ENCODE measurements at places on chromosomes 1 and 21. TPM values are rescaled to one million over a fixed set of nuclear protein-coding genes. Genes with fewer than 3 reads are reported as not detected.

DNA sequence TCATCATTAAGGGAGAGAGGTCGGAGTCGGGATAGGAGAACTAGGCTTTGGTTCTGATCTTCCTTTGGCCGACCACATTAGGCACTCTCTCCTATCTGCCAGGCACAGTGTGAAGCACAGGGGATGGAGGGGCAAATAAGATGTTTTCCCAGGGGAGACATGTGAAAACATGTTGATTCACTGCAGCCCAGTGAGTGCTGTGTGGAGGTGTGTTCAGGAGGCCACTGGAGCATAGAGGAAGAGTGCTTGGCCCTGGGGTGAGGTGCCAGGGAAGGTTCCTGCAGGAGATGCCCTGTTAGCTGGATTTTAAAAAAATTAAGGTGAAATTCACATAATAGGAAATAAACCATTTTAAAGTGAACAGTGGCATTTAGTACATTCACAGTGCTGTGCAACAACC lies 3.7 kb downstream of the VANGL2 start:
- no peak for DNase-seq

Gene TRMT13
- polyA plus RNA-seq, result 11.4 TPM

DNA sequence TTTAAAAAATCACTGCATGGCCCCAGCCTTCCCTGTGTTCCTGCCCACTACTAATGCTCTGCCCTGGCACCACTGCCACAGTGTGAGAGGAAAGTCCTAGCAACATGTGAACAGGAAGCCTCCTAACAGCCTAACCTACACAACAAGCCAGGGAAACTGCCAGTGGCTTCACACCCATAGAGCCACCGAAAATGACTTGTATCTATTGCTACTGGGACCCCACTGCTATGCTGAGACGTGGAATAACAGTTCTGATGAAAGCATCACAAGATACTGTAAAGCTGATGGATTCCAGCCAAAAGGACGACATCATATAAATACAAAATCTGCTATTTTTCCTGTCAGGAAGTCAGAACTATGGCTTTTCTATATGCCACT lies 74.9 kb downstream of the JAK1 start:
- no peak for DNase-seq

DNA sequence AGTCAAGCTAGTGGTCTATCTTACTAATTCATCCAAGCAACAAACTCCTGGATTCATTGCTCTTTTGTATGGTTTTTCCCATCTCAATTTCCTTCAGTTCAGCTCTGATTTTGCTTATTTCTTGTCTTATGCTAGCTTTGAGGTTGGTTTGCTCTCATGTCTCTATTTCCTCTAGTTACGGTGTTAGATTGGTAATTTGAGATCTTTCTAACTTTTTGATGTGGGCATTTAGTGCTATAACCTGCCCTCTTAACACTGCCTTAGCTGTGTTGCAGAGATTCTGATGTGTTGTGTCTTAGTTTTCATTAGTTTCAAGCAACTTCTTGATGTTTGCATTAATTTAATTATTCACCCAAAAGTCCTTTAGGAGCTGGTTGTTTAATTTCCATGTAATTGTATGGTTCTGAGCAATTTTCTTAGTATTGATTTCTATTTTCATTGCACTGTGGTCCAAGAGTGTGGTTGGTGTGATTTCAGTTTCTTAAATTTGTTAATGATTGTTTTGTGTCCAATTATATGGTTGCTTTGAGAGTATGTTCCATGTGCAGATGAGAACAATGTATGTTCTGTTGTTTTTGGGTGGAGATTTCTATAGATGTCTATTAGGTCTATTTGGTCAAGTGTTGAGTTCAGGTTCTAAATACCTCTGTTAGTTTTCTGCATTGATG lies 154.6 kb downstream of the PLPPR5 start:
- DNase-seq, result no peak

DNA sequence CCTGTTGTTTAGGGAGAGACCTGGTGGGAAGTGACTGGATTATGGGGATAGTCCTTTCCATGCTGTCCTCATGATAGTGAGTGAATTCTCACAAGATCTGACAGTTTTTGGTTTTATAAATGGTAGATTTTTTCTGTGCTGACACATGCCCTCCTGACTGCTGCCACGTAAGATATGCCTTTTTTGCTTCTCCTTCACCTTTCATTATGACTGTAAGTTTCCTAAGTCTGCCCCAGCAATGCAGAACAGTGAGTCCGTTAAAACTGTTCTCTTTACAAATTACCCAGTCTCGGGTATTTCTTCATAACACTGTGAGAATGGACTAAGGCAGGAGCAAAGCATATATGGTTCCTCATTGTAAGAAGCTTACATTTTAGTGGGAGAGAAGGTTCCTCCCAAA lies 1727.2 kb downstream of the NCAM2 start:
- no peak for DNase-seq

Gene OR2AK2
- not detected for polyA plus RNA-seq

DNA sequence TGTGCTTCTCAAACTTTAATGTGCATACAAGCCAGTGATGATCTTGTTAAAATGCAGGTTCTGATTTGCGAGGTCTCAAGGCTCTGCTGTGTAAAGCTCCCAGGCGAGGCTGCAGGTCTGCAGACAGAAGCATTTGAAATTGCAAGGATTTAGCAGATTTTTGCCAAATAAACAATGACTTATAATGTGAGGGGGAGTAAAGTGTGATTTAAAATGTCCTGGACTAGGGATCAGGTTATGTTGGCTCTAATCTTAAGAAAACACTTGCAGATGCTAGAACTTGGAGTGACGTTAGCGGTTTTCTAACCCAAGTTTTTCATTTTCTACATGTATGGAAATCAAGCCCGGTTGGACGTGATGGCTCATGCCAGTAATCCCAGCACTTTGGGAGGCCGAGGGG lies 16.2 kb upstream of the ACTN2 start:
- DNase-seq, result no peak

Gene LIPI
- polyA plus RNA-seq, result not detected

GRCh38 chr1:168093616-168094015 lies 43.1 kb downstream of the GPR161 start:
- no peak for DNase-seq

- no peak for DNase-seq
These were observed at the start of gene HPCAL4 for GRCh38 chr1:39691383-39692151. Gene HPCAL4 (minus strand): TSS chr1:39691433. CDS start chr1:39684603, 6,830 bp downstream.

Gene HIVEP3
- polyA plus RNA-seq, result 4.8 TPM

- DNase-seq, result no peak
These were observed 3.0 kb downstream of the TENT5B start for GRCh38 chr1:27009601-27010197.

DNA sequence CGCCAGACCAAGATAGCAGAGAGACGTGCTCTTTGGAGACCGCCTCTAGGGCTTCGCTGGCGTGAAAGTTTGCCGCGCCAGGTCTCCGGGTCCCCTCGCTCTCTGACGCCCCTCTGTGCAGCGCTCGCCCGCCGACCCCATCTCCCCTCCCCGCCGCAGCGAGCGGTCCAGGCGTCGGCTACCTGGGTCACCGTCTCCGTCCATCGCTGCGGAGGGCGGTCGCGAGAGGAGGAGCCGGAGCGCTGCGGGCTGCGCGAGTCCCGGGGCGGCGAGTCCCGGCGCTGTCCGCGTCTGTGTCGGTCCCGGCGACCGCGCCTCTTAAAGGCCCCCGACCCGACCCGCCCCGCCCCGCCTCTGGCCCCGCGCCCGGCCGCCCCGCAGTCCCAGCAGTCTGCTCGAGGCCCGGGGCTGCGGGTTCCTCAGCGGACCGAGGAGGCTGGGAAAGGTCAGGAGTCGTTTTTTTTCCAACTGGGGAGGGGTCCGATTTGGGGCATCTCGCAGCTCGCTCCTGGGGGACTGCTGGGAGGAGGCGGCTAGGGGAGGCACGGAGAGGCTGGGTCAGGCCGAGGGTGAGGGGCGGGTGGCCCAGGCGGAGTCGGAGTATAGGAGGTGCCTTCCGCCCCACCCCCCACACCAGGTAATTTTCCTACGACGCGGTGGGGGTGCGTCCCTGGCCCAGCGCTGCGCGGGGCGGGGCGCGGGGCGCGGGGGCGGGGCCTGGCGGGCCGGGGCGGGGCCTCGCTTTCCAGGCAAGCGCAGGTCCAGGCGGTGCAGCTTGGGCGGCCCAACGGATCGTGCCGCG lies at the start of the genes FBXO2 and FBXO44:
FBXO2 (minus strand) TSS at position 293 of the 802 bp plus-strand sequence; CDS start at position 204, 89 bp downstream.
FBXO44 (plus strand) TSS at position 741 of the 802 bp plus-strand sequence. CDS start 959 bp downstream, outside the sequence.
- no peak for DNase-seq

Gene TRPM2
- polyA plus RNA-seq, result not detected

- no peak for DNase-seq
These were observed 8.2 kb upstream of the CAP1 start for GRCh38 chr1:40032240-40032891.

GRCh38 chr21:27129215-27129614 lies 162.3 kb upstream of the ADAMTS5 start:
- DNase-seq, result no peak

Gene FLG
- not detected for polyA plus RNA-seq

GRCh38 chr1:40067851-40068250 lies 27.3 kb downstream of the CAP1 start:
- DNase-seq, result no peak

DNA sequence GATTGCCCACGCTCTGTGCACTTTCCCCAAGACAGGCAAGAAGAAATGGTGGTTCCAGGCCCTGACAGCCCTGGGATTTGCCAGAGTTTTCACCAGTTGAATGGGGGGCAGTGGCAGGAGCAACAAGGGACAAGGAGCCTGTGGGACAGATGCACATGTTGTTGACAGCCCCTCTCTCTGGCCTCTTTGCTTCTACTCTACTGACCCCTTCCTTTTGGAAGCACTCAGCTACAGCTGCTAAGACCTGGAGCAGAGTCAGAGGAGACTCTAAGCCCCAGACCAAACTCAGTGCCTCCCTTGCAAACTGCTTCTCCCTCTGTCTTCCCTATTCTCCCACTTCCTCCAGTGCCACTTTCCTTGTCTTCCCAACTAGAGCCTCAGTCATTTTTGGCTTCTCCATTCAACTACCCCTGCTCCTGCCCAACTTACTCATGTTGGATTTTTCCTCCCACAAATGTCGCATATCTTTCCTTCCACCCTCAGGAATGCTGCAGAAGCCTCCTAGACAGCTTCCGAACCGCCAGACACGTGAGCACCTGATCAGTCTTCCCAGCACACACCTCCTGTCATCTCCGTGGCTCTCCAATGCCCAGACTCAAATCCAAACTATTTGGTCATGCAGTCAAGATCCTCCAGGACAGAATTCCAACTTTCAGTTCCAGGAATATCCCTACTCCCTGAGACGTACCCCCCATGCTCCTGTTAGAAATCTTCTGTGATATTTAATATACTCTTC lies 9.1 kb downstream of the INKA2 start:
- no peak for DNase-seq

- no peak for DNase-seq
These were observed 3.4 kb upstream of the BMP8A start for GRCh38 chr1:39488012-39488545.

GRCh38 chr1:87388411-87388810 lies 59.7 kb downstream of the LMO4 start:
- no peak for DNase-seq

DNA sequence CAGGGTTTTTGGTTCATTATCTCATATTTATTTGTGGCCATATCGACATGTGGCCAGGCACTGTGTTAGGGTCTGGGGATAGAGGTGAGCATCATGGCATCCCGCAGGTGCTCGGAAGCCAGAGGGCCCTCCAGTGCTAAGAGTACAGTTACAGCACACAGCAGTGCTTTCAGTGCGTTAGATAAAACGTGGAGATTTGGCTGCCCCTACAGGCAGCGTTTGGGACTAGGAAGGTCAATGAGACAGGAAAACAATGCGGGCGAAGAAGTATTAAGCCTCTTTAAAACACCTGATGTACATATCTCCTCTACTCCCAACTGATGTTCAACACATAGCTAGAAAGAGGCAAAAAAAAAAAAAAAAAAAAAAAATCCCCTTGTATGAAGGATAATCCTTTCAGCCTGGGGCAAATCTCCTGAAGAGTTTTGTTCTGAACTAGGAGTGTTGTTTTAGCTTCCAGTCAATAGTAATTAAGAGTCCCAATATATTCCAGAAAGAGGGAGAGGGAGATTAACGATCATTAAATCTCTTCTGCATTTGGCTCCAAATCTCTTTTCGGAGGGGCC lies 80.1 kb downstream of the CAPZB start:
- DNase-seq, result no peak
